ENCODE measurements at places on chromosomes 13 and 19. TPM values are rescaled to one million over a fixed set of nuclear protein-coding genes. Genes with fewer than 3 reads are reported as not detected.
A peak's percentile ranks its signal among the peaks of the same experiment; 100 is the strongest.

GRCh38 chr19:4061178-4061682 lies 5.5 kb downstream of the ZBTB7A start:
- DNase-seq, result peak; percentile 92
- H3K4me1 ChIP-seq, result peaks cover 76% of the 10 kb centered on the region
- no peaks in the 10 kb centered on the region for H3K27me3 ChIP-seq
- H3K4me3 ChIP-seq, result peak overlapping the region; percentile 43
- H3K27ac ChIP-seq, result peak overlapping the region; percentile 94

DACH1 gene
- total RNA-seq, result 8.1 TPM

GRCh38 chr13:40910324-40911050 lies 108.6 kb downstream of the ELF1 start:
- H3K36me3 ChIP-seq, result no peaks in the 10 kb centered on the region
- no peak overlapping the region for H3K4me3 ChIP-seq
- no peak overlapping the region for H3K27ac ChIP-seq
- no peak for DNase-seq

GRCh38 chr19:35562776-35563175 lies 682 bp downstream of the ATP4A start:
- no peak overlapping the region for H3K4me3 ChIP-seq
- no peak overlapping the region for H3K27ac ChIP-seq
- DNase-seq, result no peak
- no peaks in the 10 kb centered on the region for H3K36me3 ChIP-seq

DNA sequence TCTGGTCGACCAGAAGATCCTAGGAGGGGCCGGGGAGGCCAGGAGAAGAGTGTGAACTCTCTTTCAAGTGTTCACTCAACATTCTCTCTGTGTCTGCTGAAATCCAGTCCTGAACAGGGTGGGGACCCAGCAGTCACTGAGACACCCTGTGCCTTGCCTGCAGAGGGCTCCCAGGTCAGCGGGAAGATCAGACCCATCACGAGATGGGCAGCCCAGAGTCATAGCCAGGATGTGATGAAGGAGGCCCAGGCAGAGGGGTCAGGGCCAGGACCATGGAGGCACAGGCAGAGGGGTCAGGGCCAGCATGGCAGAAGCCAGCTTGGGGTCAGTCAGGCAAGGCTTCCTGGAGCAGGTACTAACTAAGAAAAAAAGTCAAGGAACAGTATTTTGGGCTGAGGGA lies 9.4 kb downstream of the NUMBL start:
- H3K4me3 ChIP-seq, result no peak overlapping the region
- no peak overlapping the region for H3K27ac ChIP-seq
- no peaks in the 10 kb centered on the region for H3K27me3 ChIP-seq

KIR2DL3 gene
- total RNA-seq, result 0.38 TPM
